ENCODE measurements at places on chromosomes 12 and 14.
A peak's percentile ranks its signal among the peaks of the same experiment; 100 is the strongest.

GRCh38 chr12:79766705-79767464 lies 76.1 kb upstream of the PAWR start:
- no peak for DNase-seq

DNA sequence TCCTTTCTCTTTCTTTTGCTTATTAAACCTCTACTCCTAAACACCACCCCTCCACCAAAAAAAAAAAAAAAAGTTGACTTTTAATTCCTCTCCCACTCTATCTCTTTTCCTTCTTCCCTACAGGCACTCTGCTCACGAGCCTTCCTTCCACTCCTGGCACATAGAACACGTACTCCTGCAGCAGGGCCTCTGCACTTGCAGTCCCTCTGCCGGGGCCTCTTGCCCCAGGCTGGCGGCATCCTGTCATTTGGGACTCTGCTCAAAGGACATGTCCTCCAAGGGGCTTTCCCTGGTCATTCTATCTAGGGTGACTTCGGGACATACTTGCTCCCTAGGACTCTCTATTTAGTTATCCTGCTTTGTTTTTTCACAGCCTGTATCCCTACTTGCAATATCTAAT lies 7.7 kb downstream of the FOS start:
- DNase-seq, result no peak

DNA sequence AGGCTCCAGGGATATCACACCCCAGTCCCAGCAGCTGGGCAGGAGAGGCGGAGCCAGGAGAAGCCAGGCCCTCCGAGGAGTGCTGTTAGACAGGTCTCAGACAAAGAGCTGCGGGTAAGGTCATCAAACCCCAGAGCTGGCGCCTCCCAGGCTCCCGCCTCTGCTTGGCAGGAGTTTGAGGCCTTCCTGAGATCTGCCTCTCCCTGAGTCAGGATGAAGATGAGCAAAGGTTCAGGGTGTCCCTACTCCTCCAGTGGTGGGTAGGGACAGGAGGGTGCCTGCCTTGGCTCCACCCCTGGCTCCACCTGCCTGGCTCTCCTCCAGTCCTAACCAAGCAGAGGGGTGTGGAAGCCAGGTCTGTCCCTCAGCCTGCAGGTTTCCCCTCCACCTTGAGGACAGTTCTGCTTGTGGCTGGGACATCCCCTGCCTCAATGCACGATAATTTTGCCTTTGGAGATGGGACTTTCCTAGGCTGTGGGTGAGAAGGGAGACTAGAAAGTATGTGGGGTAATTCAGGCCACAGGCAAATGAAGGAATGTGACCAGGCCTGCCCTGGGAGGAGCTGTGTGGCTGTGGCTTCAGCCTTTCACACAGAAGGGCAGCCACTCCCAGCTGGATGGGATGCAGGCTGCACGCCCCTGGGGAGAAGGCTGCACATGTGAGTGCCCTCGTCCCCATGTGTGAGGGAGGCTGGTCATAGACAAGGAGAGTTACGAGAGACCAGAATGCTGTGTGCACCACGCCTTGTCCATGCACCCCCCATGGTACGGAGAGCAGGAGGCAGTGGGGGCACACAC lies 2.2 kb downstream of the PLEKHG6 start:
- peak; percentile 25 for DNase-seq

DNA sequence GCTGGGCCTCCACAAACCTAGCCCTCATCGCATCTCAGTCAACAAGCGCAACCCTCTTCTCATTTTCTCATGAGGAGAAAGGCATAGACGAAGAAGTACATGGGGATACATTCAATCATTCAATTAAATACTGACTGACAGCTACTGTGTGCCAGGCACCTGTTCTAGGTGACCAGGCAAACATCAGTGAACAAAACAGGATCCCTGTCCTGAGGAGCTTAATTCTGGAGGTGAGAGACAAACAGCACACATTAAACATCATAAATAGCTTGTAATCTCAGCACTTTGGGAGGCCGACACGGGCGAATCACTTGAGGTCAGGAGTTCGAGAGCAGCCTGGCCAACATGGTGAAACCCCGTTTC lies 362 bp upstream of the ACYP1 start:
- no peak for DNase-seq

GRCh38 chr12:91100906-91101305 lies 10.4 kb downstream of the LUM start:
- no peak for DNase-seq

- DNase-seq, result no peak
Observed at GRCh38 chr12:116382686-116383530, 105.4 kb upstream of the MED13L start.

DNA sequence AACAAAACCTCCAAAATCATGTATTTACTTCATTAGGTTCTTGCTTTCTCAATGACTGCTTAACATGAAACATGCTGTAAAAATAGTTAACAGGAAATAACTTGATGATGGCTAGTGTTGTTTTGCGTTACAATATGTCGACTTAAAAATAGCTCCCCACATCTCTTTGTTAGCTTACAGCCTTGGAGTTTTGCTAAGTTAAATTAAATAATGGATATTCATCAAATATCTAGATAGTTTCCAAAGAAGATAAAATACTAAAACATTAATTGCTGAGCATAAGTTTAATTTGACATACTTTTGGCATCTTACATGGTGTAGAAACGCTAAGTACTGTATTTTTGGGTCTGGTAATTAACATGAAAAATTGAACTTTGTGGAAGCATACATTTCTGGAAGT lies 500.6 kb upstream of the NOVA1 start:
- DNase-seq, result no peak

- no peak for DNase-seq
Observed at GRCh38 chr12:67669934-67670631, 21.5 kb downstream of the DYRK2 start.

DNA sequence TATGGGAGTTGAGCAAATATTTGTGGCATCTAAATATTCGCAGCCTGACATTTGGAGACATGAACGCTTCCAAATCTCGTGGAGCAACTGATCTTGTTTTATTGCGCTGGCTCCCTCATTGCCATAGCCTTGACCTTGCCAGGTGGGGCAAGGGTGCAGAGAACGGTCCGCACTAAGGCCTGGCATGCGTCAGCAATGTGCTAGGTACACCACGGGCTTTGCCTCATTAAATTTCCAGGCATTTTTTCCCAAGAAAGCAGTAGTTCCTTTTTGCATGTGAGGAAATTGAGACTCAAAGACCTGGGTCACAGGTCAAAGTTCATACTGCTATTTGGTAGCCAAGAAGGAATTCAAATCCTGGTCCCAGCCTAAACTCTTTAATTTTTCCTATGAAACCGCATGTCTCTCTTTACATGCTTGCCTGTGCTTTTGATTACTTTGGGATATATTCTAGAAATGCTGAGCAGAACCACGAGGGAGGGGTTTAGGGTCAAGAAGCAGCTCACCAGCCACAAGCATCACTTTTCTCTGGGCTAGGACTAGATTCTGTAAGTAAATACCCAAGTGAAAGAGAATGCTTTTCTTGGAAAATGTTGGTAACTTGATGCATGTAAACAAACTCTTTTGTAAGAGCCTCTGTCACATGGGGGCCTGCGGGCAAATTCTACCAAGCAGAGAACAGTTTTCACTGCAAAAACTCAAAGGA lies 891.6 kb downstream of the VRK1 start:
- no peak for DNase-seq

DNA sequence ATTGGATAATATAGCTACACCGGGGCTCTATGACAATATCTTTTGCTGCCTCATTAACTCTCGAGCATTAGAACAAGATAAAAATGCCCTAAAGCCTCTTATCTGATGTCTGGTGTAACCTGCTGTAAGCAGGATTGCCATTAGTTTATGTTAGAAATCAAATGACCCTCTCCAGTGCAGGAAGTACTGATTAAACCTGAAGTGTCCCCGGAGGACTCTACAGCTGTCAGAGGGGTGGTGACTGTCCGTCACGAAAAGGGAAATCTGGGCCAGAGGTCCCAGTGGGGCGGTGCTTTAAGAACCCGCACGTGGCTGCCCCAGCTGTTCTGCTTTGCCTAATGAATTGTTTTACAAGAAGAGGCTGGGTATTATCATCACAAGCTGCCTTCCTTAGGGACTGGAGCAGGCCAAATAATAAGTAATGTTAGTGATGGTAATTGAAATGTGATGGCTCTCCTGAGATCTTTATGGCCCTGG lies 55.7 kb downstream of the LIN52 start:
- DNase-seq, result no peak

GRCh38 chr12:94699801-94700200 lies 49.4 kb upstream of the TMCC3 start:
- no peak for DNase-seq

GRCh38 chr14:99435327-99435726 lies 45.3 kb downstream of the SETD3 start:
- no peak for DNase-seq

- DNase-seq, result no peak
Observed at GRCh38 chr12:104297477-104298113, 5.9 kb upstream of the EID3 start.

DNA sequence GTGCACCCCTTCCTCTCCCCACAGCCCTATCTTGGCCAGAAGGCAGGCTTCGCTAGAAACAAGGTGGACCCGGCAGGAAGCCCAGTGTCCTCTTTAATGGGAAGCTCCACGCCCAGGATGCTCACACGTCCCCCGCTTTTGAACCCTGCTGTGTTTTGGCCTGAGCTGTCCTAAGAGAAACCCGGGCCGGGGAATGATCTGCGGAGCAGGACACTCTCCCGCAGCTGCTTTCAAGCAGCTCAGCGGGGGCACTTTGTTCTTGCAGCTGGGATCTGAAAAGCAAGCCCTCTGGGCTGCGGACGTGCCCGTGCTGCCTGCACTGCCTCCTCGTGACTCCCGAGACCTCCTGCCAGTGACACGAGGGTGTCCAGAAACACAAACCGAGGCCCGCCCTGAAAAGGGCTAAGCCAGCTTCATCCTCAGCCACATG lies 30.0 kb downstream of the SCARB1 start:
- no peak for DNase-seq

DNA sequence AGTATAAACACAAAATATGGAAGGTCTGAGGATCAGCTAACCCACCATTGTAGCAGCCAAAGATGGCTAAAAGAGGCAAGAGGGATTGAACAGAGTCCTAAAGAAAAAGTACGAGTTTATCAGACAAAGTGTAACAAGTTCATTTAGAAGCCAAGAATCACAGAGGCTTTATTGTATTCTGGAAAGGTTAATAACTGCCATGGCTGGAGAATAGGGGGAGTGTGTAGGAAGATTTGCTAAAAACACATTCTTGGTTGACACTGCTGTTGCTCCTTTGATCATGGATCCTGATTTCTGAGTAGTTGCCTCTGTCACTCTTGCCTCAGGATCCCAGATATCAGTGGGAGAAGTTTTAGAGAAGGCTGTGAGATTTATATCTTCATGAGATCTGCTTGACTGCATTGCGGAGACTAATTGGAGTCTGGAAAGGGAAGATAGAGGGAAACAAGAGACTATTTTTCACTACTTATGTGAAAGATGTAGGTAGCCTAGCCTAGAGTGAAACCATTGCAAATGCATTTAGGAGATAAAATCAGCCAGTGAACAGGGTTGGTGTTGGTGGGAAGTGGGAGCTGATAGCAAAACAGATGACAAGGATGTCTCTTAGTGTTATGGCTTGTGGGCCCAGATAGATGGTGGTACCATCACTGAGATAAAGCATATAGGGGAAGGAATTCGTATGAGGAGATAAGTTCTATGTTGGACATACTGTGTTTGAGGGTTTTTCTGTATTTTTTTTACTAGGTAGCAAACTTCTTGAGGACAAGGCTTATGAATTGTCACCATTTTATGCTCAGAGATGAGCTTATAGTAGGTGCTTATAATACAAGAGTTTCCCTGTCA lies 402.9 kb upstream of the PDE3A start:
- no peak for DNase-seq

DNA sequence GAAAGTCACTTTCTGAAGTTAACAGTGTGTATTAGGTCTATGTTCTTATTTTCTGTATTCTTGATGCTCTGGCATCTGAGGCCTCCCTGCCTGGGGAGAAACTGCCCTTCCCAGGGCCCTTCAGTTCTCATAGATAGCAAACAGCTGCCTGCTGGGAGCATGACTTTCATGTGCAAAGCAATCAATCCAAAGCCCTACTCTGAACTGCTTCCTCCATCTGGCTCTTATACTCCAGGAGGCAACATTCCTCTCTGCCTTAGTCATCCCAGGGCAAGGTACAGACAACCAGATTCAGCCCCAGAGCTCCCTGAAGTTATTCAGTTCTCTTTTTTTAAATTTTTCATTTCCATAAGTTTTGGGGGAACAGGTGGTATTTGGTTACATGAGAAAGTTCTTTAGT lies 41.7 kb upstream of the RIN3 start:
- no peak for DNase-seq

- no peak for DNase-seq
Observed at GRCh38 chr14:90911121-90911520, 94.9 kb upstream of the TTC7B start.

- DNase-seq, result peak; percentile 83
Observed at GRCh38 chr12:121793440-121793837, at the start of gene RHOF. TSS of gene RHOF (minus strand) at chr12:121793688. CDS start at chr12:121793633, 55 bp downstream.

DNA sequence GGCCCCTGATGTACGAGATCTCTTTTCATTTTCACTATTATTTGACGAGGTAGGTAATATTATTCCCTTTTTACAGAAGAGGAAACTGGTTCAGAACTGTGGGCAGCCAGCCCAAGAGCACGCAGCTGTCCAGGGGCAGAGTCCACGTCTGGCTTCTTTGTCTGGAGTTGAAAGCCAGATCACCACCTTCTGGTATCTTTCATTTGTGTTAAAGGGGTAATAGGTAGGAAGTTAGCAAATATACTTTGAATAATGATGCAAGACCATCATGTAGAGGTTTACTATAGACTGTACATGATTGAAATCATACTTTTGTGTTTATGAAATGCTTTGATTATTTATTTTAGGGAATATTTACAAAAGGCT lies 144.1 kb upstream of the AMIGO2 start:
- no peak for DNase-seq

GRCh38 chr14:21475767-21476522 lies 814 bp downstream of the RAB2B start:
- DNase-seq, result no peak

- DNase-seq, result no peak
Observed at GRCh38 chr12:466039-466438, 6.3 kb downstream of the B4GALNT3 start.

- DNase-seq, result no peak
Observed at GRCh38 chr12:93813186-93813585, 136.0 kb downstream of the CRADD start.

GRCh38 chr12:108565976-108566375 lies 3.6 kb downstream of the ISCU start:
- peak; percentile 66 for DNase-seq

GRCh38 chr12:30847259-30847658 lies 79.3 kb upstream of the TSPAN11 start:
- DNase-seq, result peak; percentile 83

- no peak for DNase-seq
Observed at GRCh38 chr14:83764656-83765599, 1765.0 kb upstream of the FLRT2 start.

GRCh38 chr12:4787965-4788364 lies 67.8 kb downstream of the GALNT8 start:
- DNase-seq, result no peak
